ENCODE measurements at places on chromosomes 11 and 22.

- no peak for DNase-seq
Measured at GRCh38 chr22:41560095-41560471, 727 bp upstream of the CSDC2 start.

GRCh38 chr11:68146704-68147474, 25.7 kb upstream of the CHKA start:
- DNase-seq = no peak

GRCh38 chr11:20397281-20397680, 9.8 kb downstream of the PRMT3 start:
- no peak for DNase-seq

DNA sequence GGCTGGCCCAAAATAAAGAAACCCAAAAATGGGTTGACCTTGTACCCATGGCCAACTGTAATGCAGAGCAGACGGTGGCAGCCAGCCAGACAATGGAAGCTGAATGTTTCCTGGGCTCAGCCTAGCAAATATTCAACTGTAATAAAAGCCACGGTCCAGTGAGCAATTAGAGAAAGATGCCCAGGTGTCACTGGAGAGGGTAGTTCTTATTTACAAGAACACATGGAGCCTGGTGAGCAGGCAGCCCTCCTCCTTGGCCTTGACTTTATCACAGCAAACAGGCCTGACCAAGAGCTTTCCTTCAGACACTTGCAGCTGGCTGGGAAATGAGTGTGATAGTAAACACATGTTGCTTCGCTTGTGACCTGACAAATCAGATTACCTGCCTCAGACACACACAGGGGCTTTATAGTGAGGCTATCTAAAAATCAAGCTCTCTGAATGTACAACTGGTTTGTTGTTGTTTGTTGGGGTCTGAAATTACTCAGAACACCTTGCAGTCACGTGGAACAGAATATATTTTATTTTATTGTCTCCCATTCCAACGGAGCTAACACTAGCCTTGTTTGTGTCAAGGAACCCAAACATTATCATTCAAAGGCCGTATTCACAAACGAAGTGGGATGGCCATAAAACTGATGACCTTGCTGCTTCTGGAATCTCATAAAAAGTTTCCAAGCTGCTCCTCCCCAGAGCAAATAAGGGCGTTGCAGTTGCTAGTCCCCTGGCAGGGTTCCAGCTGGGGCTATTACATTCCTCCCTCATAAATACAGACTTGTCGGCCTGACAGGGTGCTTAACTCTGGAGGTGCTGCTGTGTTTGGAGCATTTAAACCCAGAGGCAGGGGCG, 161.1 kb downstream of the BBOX1 start:
- no peak for DNase-seq

DNA sequence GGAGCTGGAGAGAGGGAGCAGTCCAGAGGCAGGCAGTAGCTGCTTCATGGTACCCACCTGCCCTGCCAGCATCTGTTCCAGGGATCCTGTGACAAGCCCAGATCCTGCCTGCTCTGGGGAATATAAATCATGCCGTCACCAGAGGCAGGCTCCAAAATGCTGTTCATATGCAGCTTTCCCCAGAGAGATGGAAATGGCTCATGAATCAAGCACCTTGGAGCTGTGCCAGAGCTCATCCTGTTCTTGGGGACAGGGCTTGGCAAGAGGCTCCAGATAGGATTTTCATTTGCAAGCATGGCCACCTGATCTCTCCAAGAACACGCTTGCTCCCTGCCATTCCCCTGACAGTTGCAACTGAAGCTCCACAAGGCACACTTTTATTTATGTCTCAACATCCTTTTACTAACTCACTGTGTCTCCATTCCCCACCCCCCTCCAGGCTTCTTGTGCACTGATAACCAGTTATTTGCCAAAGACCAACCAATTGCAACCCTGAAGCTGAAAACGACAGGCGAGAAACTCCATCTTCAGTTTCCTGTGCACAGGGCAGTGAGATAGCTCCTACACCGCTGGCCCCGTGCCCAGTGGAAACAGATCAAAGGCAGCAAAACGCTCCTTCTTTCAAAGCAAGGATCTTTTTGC, 115.8 kb upstream of the PITPNB start:
- DNase-seq = no peak

GRCh38 chr11:130201026-130201425, 41.4 kb downstream of the ST14 start:
- DNase-seq = no peak

DNA sequence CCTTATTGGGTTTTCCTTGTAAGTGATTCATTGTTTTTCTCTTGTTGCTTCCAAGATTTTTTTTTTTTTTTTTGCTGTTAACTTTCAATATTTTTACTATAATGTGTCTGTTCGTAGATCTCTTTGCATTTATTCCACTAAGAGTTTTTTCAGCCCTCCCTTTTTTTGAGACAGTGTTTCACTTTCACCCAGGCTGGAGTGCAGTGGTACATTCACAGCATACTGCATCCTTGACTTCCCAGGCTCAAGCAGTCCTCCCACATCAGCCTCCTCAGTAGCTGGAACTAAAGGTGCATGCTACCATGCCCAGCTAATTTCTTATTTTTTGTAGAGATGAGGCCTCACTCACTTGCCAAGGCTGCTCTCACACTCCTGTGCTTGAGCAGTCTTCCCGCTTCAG, 1282.0 kb upstream of the CNTN5 start:
- no peak for DNase-seq

DNA sequence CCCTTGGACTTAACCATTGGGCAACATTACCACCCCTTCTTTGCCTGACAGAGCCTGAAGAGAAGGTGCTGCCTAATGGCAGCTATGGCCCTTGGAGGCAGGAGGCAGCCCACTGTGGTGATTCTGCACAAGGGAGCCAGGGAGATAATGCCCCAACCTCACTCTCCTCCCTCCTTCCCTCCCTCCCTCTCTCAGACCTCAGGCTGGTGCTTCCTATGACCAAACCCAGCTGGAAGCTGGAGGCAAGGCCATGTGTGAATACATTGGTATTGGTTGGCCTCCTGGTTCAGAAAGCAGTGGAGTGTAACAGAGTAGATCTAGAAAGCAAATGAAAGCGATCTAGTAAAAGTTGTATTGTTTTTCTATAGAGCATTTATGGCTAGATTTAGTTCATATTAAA, 233.1 kb downstream of the CSNK2A3 start:
- no peak for DNase-seq

DNA sequence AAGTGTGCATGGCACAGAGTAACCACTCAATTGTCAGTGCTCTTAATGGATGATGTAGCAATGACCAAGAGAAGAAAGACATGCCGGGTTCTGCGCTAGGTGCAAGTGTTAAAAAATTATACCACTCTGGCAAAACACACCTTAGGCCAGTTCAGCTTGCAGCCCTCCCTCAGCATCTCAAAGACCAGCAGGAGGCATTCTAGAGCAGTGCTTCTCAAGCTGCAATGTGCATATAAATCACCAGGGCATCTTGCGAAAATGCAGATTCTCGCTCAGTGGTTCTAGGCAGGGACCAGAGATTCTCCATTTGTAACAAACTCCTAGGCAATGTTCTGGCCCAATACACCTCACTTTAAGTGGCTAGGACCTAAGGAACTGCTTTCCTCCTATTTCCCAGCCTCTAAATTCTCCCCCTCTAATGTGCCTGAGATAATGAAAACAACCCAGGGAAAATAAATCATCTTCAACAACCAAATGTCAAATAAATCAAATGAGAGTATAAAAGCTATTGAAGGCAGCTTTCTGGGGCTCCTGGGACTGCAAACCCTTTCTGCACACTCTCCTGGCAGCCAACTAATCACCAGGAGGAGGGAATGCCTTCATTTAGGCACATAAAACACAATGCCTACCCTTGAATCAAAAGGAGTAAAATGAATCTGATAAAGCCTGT, 337.2 kb upstream of the API5 start:
- no peak for DNase-seq

- no peak for DNase-seq
Measured at GRCh38 chr11:28447226-28447625, 339.0 kb downstream of the METTL15 start.

DNA sequence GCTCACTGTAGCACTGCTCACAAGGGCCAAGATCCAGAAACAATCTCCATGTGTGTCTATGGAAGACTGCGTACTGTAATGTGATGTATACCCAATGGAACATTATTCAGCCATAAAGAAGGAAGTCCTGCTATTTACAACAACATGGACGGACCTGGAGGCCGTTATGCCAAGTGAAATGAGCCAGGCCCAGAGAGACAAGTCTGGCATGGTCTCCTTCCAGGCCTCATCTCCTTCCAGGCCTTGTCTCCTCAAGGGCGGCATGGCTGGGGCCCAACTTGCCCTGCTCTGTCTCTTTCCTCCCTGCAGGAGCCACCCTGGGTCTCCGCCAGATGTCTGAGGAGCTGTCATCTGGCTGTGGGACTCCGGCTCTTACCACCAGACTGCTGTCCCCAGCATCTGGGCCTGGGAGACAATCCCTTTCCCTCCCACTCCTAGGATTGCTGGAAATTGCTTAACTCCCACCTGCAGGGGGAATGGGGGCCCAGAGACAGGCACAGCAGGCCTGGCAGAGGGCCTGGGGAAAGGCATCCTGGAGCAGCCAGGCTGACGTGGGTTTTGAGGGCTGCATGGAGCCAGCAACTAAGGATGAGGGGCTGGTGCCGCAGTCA, 1326.6 kb downstream of the TBC1D22A start:
- DNase-seq = no peak

DNA sequence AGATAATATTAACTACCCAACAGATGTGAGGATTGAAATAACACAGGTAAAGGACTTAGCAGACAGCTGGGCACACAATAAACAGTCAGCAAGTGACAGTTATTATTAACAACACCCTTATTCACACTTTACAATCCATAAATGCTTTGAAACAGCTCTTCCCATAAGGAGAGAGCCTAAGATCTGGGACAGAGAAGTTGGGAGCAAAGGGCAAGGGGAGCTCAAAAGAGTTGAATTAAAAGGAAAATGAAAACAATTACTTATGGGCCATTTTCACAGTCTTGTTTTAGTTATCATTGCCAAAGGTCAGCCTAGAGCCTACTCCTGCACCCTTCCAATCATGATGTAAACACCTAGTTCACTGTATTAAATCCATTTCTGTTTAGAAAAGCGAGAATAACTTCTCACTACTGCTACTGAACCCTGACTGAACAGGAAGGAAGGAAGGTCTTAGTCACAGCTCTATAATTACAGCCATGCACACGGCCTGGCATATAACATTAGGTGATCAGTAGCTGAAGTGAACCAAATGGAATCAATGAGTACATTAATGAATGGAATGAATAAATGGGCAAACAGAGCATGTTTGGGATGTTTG, 111.3 kb downstream of the PLEKHA7 start:
- DNase-seq = no peak

DNA sequence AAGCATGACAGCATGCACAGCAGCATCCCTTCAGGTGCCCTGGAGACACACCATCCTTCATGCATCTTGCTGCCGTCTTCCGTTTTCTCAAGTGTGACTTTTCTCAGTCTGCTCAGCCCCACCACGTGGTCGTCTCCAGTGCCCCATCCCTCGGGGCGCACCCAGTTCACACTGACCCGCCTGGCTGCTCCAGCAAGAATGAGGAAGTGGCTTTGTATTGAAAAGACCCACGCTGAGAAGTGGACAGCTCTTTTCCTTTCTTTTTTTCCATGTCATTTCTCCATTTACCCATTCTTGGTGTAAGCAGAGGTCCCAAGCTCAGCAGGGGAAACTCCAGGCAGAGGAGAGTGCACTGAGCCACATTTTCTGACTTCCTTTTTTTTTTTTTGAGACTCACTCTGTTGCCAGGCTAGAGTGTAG, 14.5 kb downstream of the SERPINH1 start:
- DNase-seq = no peak

DNA sequence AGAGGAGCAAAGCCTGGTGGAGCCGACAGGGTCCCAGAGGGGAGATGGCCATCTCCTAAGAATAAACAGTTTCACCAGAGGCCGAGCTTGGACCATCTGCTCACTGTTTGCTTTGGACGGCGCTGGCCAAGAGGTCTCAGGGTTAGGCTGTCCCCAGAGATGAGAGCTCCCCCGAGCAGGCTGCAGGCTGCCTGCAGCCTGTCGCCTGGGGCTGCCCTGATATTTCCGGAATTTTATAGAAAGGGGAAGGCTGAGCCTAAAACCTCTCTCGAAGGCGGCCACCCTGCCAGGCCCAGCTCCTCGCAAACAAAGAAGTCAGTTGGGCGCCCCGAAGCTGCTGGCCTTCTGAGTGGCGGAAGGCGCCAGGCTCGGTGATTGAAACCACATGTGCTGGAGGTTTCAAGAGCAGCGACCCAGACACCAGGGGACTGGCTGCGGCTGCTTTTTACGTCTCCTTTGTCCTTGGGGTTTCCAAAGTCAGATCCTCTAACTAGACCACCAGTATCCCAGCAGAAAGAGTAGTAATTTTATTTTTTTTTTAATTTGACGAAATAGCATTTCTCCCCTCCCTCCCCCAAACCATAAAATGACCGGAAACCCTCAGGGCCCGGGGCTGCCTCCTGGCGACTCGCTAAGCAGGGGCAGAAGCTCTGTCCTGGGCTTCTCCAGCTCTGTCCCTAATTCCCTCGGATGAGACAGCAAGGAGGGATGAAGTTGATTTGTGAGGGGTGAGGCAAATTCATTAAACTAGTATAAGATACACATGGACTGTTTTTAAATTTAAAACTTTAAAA, 57.4 kb downstream of the CLMP start:
- DNase-seq = no peak

- DNase-seq = no peak
Measured at GRCh38 chr11:69393178-69393832, 88.2 kb upstream of the LINC01488 start.

GRCh38 chr11:100789500-100789899, 102.4 kb downstream of the ARHGAP42 start:
- DNase-seq = no peak

DNA sequence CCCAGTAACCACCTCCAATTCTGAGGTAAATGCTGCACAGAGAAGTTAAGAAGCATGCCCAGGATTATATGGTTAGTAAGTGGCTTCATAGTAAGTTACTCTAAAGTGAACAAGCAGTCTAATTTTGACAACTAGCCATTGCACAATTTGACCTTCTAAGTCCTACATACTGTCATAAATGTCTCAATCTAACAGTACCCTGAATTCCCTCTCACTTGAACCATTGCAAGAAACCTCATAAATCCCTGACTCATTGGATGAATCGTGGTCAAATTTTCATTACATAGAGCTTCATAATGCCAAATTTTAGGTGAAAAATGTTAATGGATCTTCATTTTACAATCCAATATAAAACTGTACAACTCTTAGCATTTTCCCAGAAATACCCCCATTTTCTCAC, 217.3 kb upstream of the GRIA4 start:
- DNase-seq = no peak

DNA sequence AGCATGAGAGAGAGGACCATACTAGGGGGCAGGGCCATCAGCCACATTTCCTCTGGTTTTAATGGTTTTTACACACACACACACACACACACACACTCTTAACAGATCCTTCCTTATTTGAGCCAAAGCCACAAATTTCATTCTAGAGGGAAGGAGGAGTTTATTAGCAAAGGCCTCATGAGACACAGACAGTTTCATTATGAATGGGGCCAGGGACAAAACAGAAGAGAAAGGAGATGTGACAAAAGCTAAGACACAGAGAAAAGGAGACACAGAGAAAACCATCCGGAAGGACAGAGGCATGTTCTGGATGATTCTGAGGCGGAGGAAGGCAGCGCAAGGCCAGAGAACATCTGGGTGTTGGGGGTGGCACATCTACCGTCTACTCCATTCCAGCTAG, 32.2 kb upstream of the ARFGAP3 start:
- no peak for DNase-seq

- no peak for DNase-seq
Measured at GRCh38 chr11:7533199-7534041, 19.6 kb downstream of the PPFIBP2 start.

GRCh38 chr22:30806391-30806861, 111.8 kb downstream of the OSBP2 start:
- no peak for DNase-seq

All from effector CD4-positive, alpha-beta T cell (primary cell).